Stimulated activated CD4-positive, alpha-beta T cell treated with anti-CD3 and anti-CD28 coated beads, Interleukin-2, amount 100 ng/mL, for 48 hours (primary cell): ENCODE measurements at places on chromosomes 2 and 18.

GRCh38 chr2:3622967-3623366 lies 28.1 kb downstream of the COLEC11 start:
- DNase-seq = no peak

DNA sequence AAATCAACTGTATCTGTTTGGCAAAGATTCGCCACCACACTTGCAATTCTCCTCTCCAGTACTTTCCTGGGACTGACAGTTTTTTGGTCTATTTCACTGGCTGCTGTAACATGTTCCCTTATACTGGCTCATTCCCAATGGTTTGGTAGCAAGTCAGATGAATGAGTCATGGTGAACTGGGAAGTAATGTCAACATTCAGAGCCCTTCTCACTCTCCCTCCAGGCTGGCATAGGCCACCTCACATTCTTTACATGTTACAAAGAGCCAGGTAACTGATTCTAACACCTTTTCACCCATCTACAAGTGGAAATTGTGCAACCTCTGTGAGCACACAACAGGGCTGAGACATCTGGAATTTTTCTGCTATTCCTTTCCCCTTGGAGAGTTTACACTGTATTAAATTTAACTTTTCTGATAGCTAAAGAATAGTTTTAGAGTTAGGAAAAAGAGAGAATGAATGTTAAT lies 111.3 kb upstream of the TLK1 start:
- no peak for DNase-seq

DNA sequence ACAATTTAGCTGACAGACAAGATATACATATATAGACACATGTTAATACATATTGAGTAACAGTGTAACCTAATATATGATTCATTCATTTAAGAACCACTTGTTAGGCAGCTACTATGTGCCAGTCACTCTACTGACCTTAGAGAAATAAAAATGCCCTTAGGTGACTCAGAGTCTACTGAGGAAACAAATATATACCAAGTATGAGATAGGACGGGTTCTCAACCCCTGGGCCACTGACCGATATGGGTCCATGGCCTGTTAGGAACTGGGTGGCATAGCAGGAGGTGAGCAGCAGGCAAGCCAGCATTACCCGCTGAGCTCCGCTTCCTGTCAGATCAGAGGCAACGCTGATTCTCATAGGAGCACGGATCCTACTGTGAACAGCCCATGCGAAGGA lies 14.8 kb downstream of the STRN start:
- DNase-seq = no peak

DNA sequence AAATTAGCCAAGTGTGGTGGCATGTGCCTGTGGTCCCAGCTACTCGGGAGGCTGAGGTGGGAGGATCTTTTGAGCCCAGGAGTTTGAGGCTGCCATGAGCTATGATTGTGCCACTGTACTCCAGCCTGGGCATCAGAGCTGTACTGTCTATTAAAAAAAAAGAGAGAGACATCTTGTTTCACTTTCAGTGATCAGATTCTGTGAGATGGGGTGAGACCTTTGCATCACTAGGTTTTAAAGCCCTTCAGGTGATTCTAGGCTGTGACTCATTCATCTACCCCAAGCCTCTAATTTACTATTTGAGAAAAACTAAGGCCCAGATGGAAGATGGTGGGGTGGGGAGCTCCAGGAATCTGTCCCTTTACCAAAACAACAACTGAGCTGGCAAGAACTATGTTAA lies 7.1 kb downstream of the C2orf92 start:
- no peak for DNase-seq

DNA sequence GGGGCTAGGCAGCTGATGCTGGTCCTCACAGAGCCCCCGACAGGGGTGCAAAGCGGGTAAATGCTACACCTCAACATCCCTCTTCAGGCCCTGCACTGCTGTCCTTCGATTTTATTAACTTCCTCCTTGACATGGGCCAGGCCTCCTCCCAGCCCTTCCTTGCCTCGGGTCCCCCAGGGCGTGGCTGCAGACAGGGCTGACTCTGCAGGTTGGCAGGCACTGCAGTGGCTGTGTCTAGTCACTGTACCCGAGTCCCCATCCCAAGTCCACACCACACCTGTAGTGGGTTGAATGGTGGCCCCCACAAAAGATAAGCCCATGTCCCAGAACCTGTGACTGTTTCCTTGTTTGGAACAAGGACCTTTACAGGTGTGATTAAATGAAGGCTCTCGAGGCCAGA lies 140.2 kb downstream of the TWIST2 start:
- no peak for DNase-seq

DNA sequence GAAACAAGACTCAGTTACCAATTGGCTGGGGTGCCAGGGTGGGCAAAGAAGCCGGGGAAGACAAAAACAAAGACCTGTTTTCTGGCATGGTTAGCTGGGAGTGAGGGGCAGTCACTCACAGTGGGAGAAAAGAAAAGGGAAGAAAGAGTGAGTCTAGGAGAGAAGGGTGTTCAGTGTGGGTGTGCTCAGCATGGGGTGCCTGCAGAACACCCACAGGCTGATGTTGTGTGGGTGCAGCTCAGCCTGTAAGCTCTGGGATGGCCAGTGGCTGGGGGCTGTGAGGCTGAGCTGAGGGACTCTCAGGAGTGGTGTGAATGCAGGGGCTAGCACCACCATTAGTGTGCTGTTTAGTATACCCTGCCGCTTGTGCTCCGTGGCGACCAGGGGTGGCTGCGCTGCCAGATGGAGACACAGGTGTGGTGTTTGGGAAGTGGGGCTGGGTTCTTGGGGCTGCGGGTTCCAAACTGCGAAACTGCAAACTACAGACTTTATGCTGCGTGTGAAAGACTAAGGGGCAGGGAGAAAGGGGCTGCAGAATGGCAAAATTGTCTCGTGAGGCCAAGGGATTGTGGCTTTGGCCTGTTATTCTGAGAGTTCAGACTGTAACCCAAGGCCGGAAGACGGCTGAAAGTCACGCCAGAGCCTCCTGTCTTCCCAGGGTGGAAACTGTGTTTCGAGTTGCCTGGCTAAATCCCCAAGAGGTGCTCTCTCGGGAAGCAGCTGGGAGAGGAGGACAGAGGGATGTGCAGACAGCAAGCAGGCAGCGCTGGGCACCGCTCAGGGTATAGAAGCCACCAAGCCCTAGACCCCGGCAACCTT lies 156.3 kb downstream of the TTC32 start:
- DNase-seq = no peak

- no peak for DNase-seq
These were observed 205.8 kb downstream of the ANAPC1 start for GRCh38 chr2:111678161-111678560.

DNA sequence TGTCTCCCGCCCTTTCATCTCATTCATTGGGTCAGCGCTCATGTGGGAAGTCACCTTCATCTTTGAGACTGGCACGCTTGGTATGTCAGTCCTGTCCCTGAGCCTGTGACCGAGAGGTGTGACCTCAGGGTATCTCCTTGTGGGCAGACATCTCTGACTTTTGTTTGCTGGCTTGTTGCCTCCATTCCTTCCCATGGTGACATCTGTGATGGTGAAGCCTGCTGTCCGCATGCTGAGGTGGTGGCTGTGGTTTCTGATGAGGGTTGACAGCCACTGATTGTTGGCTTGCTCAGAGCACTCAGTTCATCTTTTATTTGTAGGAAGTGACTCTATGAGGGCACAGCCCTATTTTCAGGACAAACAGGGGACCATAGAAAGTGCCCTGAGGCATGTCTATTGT lies 139.2 kb downstream of the SLC4A3 start:
- DNase-seq = no peak
